ENCODE measurements at places on chromosomes 4 and X. TPM values are rescaled to one million over a fixed set of nuclear protein-coding genes. Genes with fewer than 3 reads are reported as not detected.

DNA sequence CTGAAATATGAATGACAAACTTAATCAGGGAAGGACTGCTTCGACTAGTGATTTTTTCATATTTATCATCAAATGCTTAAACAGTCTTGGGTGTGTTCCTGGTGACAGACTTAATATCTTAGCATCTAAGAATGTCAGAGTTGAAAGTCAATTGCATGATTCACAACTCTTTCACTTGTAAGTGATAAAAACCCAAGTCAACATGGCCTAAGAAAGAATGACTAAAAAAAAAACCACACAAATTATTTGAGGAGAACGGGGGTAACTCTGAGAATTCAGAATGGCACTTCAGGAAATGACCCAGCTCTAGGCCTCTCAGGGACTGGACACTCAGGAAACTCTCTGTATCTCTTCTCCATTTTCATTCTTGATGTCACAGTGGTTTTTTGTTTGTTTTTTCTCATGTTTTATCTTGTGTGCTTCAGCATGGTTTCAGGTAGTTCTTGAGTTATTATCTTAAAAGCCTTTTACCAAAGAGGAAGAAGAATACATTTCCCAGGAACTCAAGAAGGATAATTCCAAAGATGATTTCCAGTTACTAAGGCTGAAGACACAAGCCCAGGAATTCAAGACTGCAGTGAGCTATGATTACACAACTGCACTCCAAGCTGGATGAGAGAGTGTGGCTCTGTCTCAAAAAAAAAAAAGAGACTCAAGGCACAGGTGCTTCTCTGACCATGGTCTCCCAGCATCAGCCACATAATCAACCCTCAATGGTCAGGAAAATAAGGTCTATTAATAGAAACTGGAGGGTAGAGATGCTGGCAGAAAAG lies 1697.8 kb upstream of the IGFBP7 start:
- H3K27me3 ChIP-seq: no peaks in the 10 kb centered on the region
- H3K4me3 ChIP-seq: no peak overlapping the region
- peaks cover 6% of the 10 kb centered on the region for H3K36me3 ChIP-seq
- no peak overlapping the region for H3K27ac ChIP-seq

GRCh38 chrX:44130189-44130588 lies 157.0 kb upstream of the NDP start:
- no peaks in the 10 kb centered on the region for H3K4me1 ChIP-seq
- peaks cover 17% of the 10 kb centered on the region for H3K27me3 ChIP-seq
- no peak overlapping the region for H3K27ac ChIP-seq
- H3K36me3 ChIP-seq: no peaks in the 10 kb centered on the region

- peaks cover 18% of the 10 kb centered on the region for H3K36me3 ChIP-seq
- H3K4me3 ChIP-seq: no peak overlapping the region
- H3K4me1 ChIP-seq: peaks cover 5% of the 10 kb centered on the region
- DNase-seq: no peak
- H3K27ac ChIP-seq: no peak overlapping the region
- no peaks in the 10 kb centered on the region for H3K27me3 ChIP-seq
Observed at GRCh38 chr4:79982601-79983322, 90.3 kb downstream of the ANTXR2 start.

GRCh38 chr4:4227510-4228355 lies 1.0 kb upstream of the OTOP1 start:
- H3K36me3 ChIP-seq: peaks cover 4% of the 10 kb centered on the region
- H3K27ac ChIP-seq: no peak overlapping the region
- peaks cover 58% of the 10 kb centered on the region for H3K27me3 ChIP-seq
- DNase-seq: no peak

GRCh38 chr4:68865760-68866159 lies 50.0 kb downstream of the UGT2B10 start:
- DNase-seq: no peak
- no peaks in the 10 kb centered on the region for H3K36me3 ChIP-seq
- no peaks in the 10 kb centered on the region for H3K4me1 ChIP-seq
- no peak overlapping the region for H3K27ac ChIP-seq
- H3K27me3 ChIP-seq: no peaks in the 10 kb centered on the region

C1QTNF7 gene
- total RNA-seq: not detected

RHOXF1 gene
- not detected for total RNA-seq

PAK3 gene
- total RNA-seq: not detected

- H3K27ac ChIP-seq: no peak overlapping the region
- no peaks in the 10 kb centered on the region for H3K36me3 ChIP-seq
- H3K4me3 ChIP-seq: no peak overlapping the region
Observed at GRCh38 chr4:57219431-57219830, 109.2 kb upstream of the IGFBP7 start.

DNA sequence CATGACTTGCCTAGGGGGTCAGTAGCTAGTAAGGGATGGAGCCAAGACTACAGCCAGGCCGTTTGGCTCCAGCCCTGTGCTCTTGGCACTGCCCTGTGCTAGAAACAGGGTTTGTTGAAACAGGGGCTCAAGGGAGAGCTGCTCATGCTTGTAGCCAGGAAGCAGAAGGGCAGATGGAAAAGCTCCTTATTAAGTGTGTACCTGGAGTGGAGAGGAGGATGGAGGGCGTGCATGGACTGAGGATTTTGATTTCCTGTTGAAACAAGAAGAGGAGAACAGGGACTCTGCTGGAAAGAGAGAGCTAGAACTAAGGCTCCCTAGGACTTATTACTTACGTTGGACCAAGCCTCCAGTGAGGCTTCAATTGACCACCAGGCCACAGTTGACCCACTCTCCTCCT lies 363.0 kb downstream of the MID1IP1 start:
- H3K36me3 ChIP-seq: no peaks in the 10 kb centered on the region
- H3K4me1 ChIP-seq: peaks cover 7% of the 10 kb centered on the region
- peaks cover 36% of the 10 kb centered on the region for H3K27me3 ChIP-seq
- no peak overlapping the region for H3K4me3 ChIP-seq
- no peak overlapping the region for H3K27ac ChIP-seq
- DNase-seq: no peak

PQBP1 gene
- total RNA-seq: 75.3 TPM

DNA sequence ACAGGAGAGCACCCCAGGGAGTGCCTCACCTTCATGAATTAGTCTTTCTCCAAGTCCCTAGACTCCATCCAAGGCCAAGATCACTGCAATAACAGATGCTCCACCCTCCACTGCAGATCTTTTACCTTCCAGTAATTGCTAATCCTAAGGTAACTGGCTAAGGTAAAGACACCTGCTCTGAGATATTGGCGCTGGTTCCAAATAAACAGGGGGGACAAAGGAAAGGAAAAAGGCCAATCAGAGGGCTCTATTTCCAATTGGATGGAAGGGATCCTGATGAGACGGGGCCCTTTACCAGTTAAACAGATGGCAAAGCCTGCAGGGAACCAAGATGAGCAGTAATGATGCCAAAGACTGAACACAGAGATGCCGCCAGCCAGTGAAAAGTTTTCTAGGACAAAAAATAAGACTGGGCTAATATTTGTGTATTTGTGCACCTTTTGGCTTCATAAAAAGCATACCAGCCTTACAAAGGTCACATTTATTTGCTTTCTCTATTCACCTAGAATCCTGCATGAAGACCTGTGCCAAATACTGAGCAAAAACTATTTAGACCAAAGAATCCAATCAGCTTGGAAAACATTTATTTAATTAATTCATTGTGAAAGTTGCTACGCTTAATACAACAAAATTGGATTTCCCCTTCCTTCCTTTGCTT lies 148.5 kb downstream of the PPP3CA start:
- DNase-seq: no peak
- H3K4me1 ChIP-seq: peaks cover 56% of the 10 kb centered on the region
- H3K27me3 ChIP-seq: no peaks in the 10 kb centered on the region
- H3K4me3 ChIP-seq: no peak overlapping the region

EDNRA gene
- total RNA-seq: not detected

GRCh38 chr4:179372746-179373145 lies 1930.5 kb upstream of the AGA start:
- no peak for DNase-seq
- no peaks in the 10 kb centered on the region for H3K36me3 ChIP-seq
- H3K27me3 ChIP-seq: no peaks in the 10 kb centered on the region
- H3K27ac ChIP-seq: no peak overlapping the region
- H3K4me1 ChIP-seq: no peaks in the 10 kb centered on the region
- H3K4me3 ChIP-seq: no peak overlapping the region

DNA sequence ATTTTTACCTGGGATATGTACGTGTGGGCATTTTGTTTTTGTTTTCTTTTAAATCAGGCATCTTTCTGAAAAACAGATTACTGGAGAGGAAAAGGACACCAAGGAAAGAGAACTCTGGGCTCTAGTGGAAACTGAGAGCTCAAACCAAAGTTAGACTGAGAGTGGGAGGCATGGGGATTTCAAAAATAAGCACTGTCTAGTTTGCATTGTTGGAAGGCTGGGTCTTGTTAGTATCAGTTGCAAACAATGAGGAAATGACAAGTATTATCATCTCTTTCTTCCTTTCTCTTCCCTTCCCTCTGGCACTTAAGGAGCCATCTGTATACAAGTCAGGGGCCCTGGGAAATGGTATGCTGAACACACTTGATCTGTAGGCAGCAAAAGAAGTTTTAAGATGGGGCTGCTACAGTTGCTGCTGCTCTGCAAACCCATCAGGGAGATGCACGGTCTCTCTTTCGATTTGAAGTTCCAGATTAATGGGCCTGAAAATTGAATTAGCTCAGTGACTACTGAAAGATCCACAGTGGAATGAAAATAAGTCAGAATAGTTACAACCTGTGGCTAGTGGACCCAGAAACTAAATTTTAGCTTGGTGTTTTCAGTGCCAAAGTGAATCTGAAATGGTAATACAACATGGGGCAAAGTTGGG lies 48.0 kb upstream of the GRXCR1 start:
- no peak overlapping the region for H3K27ac ChIP-seq
- no peak overlapping the region for H3K4me3 ChIP-seq
- peaks cover 7% of the 10 kb centered on the region for H3K27me3 ChIP-seq
- no peaks in the 10 kb centered on the region for H3K4me1 ChIP-seq

SATL1 gene
- not detected for total RNA-seq

DNA sequence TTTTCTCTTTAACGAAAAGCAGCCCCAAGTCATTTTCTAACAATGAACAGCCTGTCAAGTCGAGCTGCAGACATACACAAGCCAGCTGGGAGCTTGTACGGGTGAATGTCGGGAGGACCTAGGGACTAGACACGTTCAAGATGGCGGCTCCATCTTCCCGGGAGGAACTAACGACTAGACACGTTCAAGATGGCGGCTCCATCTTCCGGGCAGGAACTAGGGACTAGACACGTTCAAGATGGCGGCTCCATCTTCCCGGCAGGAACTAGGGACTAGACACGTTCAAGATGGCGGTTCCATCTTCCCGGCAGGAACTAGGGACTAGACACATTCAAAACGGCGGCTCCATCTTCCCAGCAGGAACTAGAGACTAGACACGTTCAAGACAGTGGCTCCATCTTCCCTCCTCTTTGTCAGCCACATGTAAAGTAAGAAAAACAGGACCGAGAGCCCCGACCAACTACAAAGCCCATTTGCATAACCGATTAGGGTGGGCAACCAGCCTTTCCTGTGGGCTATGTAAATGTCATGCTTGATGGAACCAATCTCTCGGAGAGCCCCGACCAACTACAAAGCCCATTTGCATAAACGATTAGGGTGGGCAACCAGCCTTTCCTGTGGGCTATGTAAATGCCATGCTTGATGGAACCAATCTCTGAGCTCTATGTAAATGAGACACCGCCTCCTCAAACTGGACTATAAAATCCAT lies 175.5 kb downstream of the DHRSX start:
- peaks cover 7% of the 10 kb centered on the region for H3K36me3 ChIP-seq
- peak; percentile 69 for DNase-seq
- peak overlapping the region; percentile 30 for H3K4me3 ChIP-seq
- H3K27ac ChIP-seq: peak overlapping the region; percentile 28
- no peaks in the 10 kb centered on the region for H3K27me3 ChIP-seq

SHOX gene
- total RNA-seq: not detected

PNMA6A gene
- total RNA-seq: 0.20 TPM

DNA sequence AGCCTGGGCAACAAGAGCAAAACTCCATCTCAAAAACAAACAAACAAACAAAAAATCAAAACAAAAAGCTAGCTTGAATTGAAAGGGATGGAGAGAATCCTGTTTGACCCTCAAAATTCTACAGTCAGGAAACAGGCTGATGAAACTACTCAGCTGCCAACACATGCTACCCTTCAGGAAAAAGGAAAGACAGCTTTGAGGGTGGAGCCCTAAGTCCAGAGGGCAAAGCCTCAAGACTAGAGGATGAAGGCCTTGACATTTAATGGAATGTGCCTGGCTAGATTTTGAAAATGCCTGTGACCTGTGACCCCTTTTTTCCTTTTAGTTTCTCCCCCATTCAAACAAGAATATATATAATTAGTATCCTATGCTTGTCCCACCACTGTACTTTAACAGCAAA lies 27.1 kb downstream of the MORC4 start:
- no peaks in the 10 kb centered on the region for H3K4me1 ChIP-seq
- no peak overlapping the region for H3K27ac ChIP-seq
- no peak for DNase-seq
- H3K36me3 ChIP-seq: peaks cover 10% of the 10 kb centered on the region
- no peaks in the 10 kb centered on the region for H3K27me3 ChIP-seq

- peaks cover 21% of the 10 kb centered on the region for H3K36me3 ChIP-seq
- no peak overlapping the region for H3K27ac ChIP-seq
- no peak for DNase-seq
- H3K27me3 ChIP-seq: no peaks in the 10 kb centered on the region
Observed at GRCh38 chr4:309807-310206, 4.5 kb upstream of the ZNF732 start.

DNA sequence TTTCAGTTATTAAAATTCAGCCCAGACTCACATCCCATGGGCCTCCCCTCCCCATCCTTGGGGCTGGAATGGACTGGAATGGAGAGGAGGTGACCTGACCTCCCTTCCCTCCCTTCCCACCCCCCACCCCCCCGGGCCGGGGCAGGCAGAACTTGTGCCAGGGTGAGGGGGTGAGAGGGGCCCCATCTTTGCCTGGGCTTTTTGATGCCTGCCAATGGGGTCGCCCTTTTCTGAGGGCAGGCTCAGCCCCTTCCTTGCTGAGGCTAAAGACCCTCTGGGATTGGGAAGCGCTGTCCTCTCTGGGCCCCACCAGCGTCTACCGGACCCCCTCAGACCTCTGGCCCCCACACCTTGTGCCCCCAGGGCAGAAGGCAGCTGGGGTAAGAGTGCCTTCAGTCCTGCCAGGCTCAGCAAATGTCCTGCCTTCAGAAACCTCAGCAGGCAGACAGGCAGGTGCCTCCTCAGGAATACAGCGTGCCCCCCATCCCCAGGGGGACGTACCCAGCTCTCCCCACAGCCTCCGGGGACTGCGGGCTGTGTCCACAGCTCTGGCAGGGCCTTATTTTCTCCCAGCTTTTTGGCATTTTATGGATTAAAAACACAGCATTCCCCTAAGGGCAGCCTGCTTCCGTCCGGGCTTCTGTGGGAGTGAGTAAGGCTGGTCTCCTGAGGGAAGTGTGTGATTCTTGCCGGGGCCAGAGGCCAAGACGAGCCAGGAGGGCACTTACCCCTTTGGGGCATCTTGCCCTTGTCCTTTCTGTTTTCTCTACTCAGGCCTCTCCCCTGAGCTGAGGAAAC lies 12.6 kb upstream of the CCNQ start:
- H3K27me3 ChIP-seq: peaks cover 6% of the 10 kb centered on the region
- H3K4me3 ChIP-seq: no peak overlapping the region
- no peaks in the 10 kb centered on the region for H3K36me3 ChIP-seq
- DNase-seq: no peak
- H3K27ac ChIP-seq: no peak overlapping the region
- H3K4me1 ChIP-seq: no peaks in the 10 kb centered on the region

- H3K4me3 ChIP-seq: no peak overlapping the region
- DNase-seq: no peak
- H3K4me1 ChIP-seq: peaks cover 12% of the 10 kb centered on the region
- no peak overlapping the region for H3K27ac ChIP-seq
Observed at GRCh38 chr4:5870701-5871100, 22.2 kb downstream of the CRMP1 start.

ENPEP gene
- 0.28 TPM for total RNA-seq
